ENCODE measurements at places on chromosomes 7 and 10. TPM values are rescaled to one million over a fixed set of nuclear protein-coding genes. Genes with fewer than 3 reads are reported as not detected.

- DNase-seq = no peak
Measured at GRCh38 chr7:117648203-117648866, 168.5 kb downstream of the CFTR start.

GRCh38 chr7:16773326-16773725 lies 19.8 kb downstream of the TSPAN13 start:
- no peak for DNase-seq

The FFAR4 gene
- total RNA-seq = not detected

GRCh38 chr10:130022086-130022485 lies 58.0 kb upstream of the EBF3 start:
- DNase-seq = no peak

The DNA2 gene
- 1.6 TPM for total RNA-seq

DNA sequence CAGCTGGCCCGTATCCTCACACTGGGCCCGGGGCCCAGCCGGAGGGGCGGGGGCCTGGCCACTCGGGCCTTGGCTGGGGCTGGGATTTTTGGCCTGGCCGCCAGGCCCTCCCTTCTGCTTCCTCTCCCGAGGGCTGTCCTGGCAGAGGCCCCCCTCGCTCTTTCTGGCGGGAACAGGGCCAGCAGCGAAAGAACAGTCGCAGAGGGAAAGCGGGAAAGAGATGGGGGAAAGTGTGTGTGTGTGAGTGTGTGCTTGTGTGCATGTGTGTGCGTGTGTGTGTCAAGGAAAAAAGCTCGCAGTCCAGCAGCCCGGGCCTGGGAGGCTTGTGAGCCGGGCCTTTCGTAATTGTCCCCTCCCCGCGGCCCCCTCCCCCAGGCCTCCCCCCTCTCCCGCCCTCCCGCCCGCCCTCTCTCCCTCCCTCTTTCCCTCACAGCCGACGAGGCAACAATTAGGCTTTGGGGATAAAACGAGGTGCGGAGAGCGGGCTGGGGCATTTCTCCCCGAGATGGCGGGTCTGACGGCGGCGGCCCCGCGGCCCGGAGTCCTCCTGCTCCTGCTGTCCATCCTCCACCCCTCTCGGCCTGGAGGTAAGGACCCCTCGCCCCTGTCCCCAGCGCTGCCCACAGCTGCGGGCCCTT lies at the start of gene ELN:
Gene ELN, plus strand, starts transcription at position 491 of the 638 bp plus-strand sequence. Its CDS starts 15 bp downstream, at position 506.
- peak; percentile 95 for DNase-seq

- no peak for DNase-seq
Measured at GRCh38 chr10:131159771-131160170, 151.8 kb downstream of the TCERG1L start.

GRCh38 chr10:43211431-43212042 lies 55.3 kb downstream of the RASGEF1A start:
- no peak for DNase-seq

GRCh38 chr10:107264742-107265141 lies 100.2 kb upstream of the SORCS1 start:
- no peak for DNase-seq

The TMEM229A gene
- not detected for total RNA-seq

The TEX47 gene
- total RNA-seq = not detected

DNA sequence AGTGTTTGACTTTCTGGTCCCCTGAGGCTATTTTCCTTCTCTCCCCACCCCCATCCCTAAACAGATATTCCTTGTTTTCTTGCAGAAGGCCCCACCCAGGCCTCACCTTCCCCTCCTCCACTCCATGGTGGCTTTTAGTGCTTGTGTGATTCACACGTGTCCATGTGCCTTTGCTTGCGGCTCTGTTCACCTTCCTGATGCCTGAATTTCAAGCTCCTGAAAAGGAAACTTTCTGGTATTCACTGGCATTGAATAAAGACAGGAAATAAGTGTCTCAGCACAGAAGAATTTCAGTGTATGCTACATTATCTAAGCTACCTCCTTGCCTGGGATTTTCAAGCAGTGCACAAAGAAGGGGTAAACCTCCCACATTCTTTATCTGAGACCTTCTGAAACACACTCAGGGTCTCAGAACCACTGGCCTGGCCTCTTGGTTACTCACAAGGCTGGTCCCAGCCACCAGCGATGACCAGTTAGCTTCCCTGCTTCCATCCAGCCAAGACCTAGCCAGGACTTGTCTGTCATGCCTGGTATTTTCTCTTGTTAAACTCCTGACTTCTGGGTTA lies 17.2 kb upstream of the UBE2H start:
- DNase-seq = no peak

The INSIG1 gene
- total RNA-seq = 37.7 TPM

DNA sequence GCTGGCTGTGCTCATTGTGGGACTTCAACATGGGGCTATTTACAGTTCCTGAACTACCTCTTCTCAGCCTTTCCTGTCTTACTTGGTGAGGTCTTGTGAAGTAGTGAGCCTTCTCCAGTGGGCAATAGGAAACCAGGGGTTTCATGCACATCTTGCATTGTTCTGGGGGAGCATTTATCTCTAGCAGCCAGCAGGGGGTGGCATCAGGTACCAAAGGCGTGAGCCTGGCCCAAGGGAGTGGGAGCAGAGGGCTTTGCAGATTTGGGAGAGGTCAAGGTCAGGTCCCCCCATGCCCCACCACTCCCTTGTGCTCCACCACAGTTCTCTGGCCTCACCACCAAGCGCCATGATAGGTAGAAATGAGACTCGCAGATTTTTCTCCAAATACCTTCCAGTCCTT lies 85.4 kb upstream of the NPTX2 start:
- no peak for DNase-seq

The AMPH gene
- total RNA-seq = 0.83 TPM

Data from ovary (tissue), 10 donors.